ENCODE measurements at places on chromosomes 3 and 15.

DNA sequence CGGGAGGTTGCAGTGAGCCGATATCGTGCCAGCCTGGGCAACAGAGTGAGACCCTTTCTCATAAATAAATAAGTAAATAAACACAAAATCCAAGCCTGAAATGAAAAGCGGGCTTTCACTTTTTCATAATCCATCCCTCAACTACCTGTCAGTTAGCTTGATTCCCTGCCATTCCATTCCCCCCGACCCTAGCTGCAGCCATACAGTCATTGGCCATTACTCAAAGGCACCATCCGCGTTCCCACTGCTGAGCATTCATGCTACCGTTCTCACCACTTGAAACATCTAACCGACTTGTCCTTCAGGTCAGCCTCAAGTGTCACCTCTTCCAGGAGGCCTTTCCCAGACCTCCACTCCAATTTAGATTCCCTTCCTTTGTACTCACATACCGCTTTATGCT lies 1.1 kb upstream of the PARL start:
- no peak for DNase-seq
- peaks cover 29% of the 10 kb centered on the region for H3K4me1 ChIP-seq
- no peaks in the 10 kb centered on the region for H3K36me3 ChIP-seq
- no peaks in the 10 kb centered on the region for H3K27me3 ChIP-seq
- no peak overlapping the region for H3K4me3 ChIP-seq

GRCh38 chr3:117998071-117998470 lies 1036.6 kb downstream of the IGSF11 start:
- DNase-seq, result no peak
- no peaks in the 10 kb centered on the region for H3K4me1 ChIP-seq
- H3K27me3 ChIP-seq, result peaks cover 5% of the 10 kb centered on the region
- H3K4me3 ChIP-seq, result no peak overlapping the region

DNA sequence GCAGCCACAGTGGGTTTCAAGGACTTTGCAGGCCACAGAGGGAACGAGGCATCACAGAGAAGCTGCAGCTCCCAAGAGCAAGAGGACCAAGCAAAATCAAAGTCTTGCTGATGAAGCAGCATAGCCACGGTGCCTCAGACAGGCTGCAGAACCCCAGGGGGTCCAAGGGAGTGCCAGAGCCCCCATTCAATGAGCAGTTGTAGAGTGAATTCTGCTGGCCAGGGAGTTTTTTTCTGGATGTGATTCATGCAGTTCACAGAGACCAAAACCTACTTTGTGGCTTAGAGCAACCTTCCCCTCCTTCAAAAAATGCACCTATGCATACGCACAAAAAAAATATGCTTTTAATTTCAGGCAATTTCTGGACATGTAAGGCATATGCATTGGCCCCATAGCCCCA lies 409.0 kb downstream of the VPS13C start:
- H3K4me1 ChIP-seq, result no peaks in the 10 kb centered on the region
- no peak overlapping the region for H3K4me3 ChIP-seq
- DNase-seq, result no peak
- no peak overlapping the region for H3K27ac ChIP-seq
- no peaks in the 10 kb centered on the region for H3K36me3 ChIP-seq

DNA sequence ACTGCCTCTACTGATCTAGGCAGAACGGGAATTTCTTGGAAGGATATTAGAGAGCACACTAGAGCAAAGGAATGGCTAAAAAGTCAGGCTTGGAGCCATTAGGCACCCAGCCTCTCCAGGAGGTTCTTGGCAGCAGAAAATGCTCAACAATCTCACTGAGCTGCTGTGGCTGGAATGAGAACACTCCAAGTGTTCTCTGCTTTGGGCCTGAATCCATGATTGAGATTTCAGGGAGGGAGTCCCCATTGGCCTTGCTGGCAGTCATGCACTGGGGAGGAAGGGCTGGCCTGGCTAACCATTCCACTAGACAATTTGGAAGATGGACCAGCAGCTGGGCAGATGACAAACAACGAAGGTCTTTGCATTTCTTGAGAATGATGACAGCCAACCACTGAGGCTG lies 362.6 kb downstream of the SHQ1 start:
- H3K4me1 ChIP-seq, result peaks cover 33% of the 10 kb centered on the region
- no peaks in the 10 kb centered on the region for H3K36me3 ChIP-seq
- H3K4me3 ChIP-seq, result no peak overlapping the region
- no peaks in the 10 kb centered on the region for H3K27me3 ChIP-seq

- H3K4me3 ChIP-seq, result no peak overlapping the region
- no peak overlapping the region for H3K27ac ChIP-seq
- H3K4me1 ChIP-seq, result peaks cover 25% of the 10 kb centered on the region
- peaks cover 4% of the 10 kb centered on the region for H3K36me3 ChIP-seq
Measured at GRCh38 chr3:50276762-50277101, 2.2 kb upstream of the LSMEM2 start.

- no peak overlapping the region for H3K4me3 ChIP-seq
- peaks cover 8% of the 10 kb centered on the region for H3K4me1 ChIP-seq
- H3K36me3 ChIP-seq, result no peaks in the 10 kb centered on the region
- peaks cover 23% of the 10 kb centered on the region for H3K27me3 ChIP-seq
- no peak overlapping the region for H3K27ac ChIP-seq
Measured at GRCh38 chr3:193777524-193777923, 184.5 kb downstream of the OPA1 start.

DNA sequence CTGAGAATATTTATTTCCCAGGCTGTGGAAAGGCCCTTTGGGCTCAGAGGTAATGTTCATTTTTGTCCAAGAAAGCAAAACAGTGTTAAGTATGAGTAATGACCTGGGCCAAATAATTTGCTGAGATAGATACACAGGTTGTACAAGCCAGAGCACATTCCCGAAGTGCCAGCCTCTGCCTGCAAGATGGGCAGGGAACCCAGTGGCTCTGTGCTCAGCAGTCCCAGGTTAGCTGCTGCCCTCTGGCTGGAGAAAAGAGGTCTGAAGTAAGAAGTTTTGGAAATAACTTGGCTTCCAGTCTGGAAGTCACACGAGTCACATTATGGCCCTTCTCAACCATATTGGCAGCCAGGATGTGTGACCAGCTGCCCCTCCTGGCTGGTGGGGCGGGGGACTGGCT lies 20.2 kb downstream of the MYZAP start:
- peak overlapping the region; percentile 56 for H3K27ac ChIP-seq
- no peaks in the 10 kb centered on the region for H3K36me3 ChIP-seq
- no peak overlapping the region for H3K4me3 ChIP-seq
- peak; percentile 58 for DNase-seq

DNA sequence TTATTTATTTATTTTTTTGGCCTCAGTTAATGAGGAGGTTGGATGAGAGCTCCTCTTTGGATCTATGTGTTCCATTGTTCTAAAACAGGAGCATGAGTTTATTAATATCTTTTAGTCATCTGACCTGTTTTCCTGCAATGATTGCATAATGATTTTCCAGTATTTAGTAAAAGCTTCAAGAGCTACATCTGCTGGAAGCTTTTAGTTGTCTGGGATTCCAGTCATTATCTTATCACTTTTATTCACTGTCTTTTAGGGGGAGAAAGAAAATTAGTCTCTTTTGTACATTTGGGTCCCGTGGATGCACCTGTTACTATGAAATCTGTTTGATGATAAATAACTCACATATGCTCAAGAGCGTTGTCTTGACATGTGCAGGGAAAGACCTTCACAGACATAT lies 1270.0 kb downstream of the ROBO1 start:
- H3K4me3 ChIP-seq, result no peak overlapping the region
- H3K27ac ChIP-seq, result no peak overlapping the region
- H3K36me3 ChIP-seq, result no peaks in the 10 kb centered on the region
- no peaks in the 10 kb centered on the region for H3K27me3 ChIP-seq
- DNase-seq, result no peak

DNA sequence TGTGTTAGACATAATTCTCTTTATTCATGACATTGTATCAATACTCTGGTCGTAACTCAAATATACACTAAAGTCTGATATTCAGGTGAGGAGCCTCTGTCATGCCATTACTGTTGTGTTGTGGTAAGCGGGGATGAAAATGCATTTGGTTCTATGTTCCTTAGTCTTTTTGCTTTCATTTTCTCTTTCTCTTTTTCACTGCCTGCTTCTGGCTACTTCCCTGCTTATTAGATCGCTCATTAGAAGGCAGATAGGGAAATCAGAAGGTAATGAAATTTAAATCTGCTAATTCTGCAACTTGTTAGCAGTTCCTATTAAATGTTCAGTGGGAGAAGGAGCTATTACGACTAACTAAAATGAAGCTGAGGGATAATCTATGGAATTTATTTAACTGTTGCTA lies 345.0 kb downstream of the GRM7 start:
- no peaks in the 10 kb centered on the region for H3K27me3 ChIP-seq
- H3K4me1 ChIP-seq, result no peaks in the 10 kb centered on the region
- no peak for DNase-seq
- H3K27ac ChIP-seq, result no peak overlapping the region

GRCh38 chr3:39651993-39652739 lies 157.2 kb upstream of the MYRIP start:
- DNase-seq, result no peak
- H3K36me3 ChIP-seq, result no peaks in the 10 kb centered on the region
- no peaks in the 10 kb centered on the region for H3K4me1 ChIP-seq
- H3K4me3 ChIP-seq, result no peak overlapping the region
- no peak overlapping the region for H3K27ac ChIP-seq

DNA sequence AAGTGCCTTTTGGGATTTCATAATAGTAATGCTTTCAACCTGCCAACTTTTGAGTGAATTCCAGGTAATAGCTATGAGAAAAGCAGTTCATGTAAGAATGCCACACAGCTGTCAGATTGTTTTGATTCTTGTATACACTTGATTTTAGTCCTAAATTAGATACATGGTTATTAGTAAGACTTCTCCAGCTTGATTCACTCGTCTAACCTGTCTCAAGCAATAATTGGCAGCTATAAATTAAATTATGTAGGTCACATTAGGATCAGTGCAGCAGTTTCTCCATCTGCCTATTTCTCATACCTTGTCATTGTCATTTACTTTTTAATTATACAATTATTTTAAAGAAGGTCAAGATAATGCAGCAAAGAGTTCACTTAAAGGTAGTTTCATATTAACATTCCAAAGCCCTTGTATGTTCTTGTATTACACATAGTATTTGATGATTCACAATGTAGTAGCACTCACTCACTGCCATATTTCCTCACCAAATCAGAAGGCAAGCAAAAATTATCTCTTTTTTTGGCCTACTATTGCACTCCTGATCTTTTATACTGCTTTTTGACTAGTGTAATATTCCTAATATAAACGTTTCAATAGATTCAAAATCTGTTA lies 10.9 kb upstream of the CRYBG3 start:
- H3K4me3 ChIP-seq, result no peak overlapping the region
- H3K36me3 ChIP-seq, result no peaks in the 10 kb centered on the region
- H3K27me3 ChIP-seq, result no peaks in the 10 kb centered on the region
- DNase-seq, result no peak
- no peak overlapping the region for H3K27ac ChIP-seq

DNA sequence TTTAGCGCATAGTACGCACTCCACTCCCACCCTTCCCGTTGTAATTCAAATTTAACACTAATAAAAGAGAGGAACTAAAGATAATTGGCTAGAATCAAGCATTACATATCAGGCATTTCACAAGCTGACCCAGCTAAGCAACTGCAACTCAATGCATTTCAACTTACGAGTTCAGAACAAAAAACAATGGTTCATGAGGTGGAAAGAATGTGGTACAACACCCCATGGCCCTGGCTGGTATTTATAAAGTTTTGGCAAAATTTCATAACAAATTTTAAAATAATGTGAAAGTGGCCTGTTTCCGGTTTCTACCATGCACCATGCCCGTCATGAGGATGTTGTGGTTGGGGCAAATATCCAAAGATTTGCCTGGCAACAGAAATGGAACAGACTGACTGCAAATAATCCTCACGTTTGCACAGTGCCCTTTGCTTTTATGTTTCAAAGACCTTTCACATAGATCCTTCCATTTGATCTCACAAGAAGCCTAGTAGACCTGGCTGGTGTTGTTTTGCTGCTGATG lies 455.3 kb upstream of the NR2F2 start:
- no peaks in the 10 kb centered on the region for H3K27me3 ChIP-seq
- no peaks in the 10 kb centered on the region for H3K36me3 ChIP-seq
- H3K27ac ChIP-seq, result no peak overlapping the region

DNA sequence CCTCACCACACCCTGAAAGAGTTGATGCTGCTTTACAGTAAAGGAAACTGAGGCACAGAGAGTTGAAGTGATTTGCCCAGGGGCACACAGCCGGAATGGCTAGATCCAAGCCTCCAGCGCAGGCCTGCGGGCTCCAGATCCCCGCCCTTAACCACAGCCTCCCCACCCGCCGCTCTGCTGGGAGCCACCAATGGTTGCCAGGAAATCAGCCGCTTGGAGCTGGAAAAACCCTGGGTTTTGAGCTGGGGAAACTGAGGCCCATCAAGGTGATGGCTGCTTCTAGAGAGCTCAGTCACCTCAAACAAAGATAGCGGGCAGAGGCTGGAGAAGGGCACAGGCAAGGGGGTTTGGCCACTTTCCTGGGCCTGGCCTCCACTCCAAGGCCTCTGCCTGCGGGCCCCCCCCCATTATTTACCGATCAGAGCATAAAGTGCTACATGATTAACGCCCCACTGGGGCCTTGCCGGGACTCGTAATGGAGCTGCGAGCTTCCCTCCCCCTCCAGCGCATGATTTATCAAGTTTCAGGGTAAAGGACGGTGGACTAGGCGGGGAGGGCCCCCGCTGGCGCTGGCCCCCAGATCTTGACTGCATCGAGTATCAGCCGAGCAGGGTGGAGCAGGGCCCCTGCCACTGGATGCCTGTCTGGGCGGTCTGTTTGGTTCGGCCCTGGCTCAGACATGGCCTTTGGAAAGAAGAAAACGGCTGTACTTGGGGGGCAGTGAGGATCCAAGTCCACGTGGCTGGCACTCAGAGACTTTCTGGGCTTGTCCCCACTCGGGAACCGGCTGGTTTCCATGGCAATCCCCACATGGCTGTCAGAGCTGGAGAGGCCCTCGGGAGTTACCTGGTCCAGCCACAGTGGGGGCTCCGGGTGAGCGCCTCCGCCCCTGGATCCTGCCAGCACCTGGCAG lies 9.1 kb downstream of the PLXND1 start:
- peak overlapping the region; percentile 34 for H3K4me3 ChIP-seq
- peak overlapping the region; percentile 89 for H3K27ac ChIP-seq
- H3K4me1 ChIP-seq, result peaks cover 99% of the 10 kb centered on the region
- no peak for DNase-seq

DNA sequence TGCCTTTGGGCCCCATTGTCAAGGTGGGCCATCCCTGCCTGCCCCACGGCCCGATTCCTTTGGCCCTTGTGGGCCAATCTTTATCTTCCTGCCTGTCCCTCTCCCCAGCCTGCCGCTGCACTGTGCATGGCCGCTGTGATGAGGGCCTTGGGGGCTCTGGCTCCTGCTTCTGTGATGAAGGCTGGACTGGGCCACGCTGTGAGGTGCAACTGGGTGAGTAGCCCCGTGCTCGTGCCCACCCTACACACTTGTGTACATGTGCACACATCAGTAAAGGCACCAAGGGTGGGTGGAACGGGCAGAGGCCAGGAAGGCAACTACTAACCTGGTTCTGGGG lies 12.2 kb downstream of the NT5DC2 start:
- no peak overlapping the region for H3K27ac ChIP-seq
- DNase-seq, result peak; percentile 41
- peaks cover 56% of the 10 kb centered on the region for H3K36me3 ChIP-seq
- peaks cover 23% of the 10 kb centered on the region for H3K4me1 ChIP-seq
- no peaks in the 10 kb centered on the region for H3K27me3 ChIP-seq
